ENCODE measurements at places on chromosomes 11 and 22.

DNA sequence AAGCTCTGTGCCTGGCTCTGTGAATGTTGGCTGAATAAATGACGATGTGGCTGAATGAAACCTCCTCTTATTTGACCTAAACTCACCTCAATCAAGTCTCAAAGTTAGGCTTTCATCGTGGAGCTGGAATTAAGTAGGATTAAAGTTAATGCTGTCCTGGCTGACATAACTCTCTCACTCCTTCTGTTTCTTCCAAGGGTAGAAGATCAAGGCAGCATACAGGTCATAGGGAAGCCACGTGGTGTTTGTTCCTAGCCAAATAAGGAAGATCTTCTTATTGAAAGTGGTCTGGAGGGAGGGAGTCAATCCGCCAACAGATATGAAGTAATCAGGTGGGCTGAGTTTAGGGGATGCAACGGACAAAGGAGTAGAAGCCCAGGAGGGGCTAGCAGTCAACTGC lies 59.5 kb downstream of the TRIM29 start:
- no peak for DNase-seq

DNA sequence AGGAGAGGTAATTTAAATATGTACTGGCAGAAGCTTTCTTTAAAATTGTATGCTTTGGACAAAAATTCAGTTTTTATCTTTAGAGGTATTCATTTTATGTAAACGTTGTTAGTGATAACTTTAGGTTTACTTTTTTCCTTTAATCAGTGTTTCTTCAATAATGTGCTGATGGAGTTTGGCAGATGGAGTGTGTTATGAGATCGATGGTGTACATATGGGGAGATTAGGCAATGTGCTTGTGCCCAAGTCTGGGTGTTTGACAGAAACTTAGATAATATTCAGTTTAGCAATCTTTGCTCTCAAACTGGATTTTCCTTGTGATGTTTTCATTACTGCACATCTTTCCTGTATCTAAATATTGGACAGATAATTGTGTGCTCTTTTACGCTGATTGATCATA lies 425.4 kb downstream of the JRKL start:
- DNase-seq, result no peak

- no peak for DNase-seq
Observed at GRCh38 chr11:73578592-73579185, 19.2 kb downstream of the FAM168A start.

DNA sequence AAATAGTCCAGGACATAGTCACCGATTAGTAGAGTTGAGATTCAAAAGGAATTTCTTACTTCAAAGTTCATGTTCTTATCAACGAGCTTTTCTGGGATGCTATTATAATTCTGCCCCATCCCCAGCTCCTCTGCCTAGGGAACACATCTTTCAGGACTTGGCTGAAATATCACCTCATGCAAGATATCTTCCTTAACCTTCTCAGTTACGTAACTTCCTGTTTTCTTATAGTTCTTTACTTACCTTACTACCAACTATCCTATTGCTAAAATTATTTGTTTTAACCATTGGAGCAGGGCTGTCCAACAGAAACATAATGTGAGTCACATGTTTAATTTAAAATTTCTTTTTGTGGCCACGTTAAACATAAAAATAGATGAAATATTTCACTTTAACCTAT lies 2.3 kb downstream of the NARS2 start:
- no peak for DNase-seq

DNA sequence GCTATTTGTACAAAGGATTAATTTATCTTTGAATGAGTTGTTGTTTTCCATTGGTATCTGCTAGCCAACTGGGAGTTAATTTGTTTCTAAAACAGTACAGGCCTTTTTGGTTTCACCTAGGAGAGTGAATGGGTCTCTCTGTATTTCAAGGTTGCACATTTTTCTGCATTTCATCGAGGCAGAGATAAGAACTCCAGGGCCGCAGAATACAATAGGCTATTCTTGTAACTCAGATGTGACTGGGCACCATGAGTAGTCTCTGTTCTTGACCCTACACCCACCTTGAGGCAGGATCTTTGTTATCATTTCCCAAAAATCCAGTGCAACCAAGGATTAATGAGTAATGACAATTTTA lies 51.7 kb upstream of the OR9Q1 start:
- no peak for DNase-seq

DNA sequence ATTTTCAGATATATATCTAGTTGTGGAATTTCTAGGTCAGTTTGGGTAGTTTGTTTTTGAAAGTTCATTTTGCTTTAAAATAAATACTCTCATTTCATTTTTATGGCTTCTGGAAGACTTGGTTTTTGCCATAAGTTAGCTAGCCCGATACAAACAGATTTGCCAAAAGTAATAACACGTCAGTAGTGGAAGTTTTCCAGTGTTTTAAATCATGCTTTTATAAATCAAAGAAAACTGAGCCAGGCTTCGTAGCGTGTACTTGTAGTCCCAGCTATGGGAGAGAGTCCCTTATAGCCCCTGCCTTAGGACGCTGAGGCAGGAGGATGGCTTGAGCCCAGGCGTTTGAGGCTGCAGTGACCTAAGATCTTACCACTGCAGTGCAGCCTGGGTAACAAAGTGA lies 21.7 kb upstream of the MICALL1 start:
- DNase-seq, result no peak

- DNase-seq, result no peak
Observed at GRCh38 chr11:105202422-105202821, 62.9 kb upstream of the CARD18 start.

DNA sequence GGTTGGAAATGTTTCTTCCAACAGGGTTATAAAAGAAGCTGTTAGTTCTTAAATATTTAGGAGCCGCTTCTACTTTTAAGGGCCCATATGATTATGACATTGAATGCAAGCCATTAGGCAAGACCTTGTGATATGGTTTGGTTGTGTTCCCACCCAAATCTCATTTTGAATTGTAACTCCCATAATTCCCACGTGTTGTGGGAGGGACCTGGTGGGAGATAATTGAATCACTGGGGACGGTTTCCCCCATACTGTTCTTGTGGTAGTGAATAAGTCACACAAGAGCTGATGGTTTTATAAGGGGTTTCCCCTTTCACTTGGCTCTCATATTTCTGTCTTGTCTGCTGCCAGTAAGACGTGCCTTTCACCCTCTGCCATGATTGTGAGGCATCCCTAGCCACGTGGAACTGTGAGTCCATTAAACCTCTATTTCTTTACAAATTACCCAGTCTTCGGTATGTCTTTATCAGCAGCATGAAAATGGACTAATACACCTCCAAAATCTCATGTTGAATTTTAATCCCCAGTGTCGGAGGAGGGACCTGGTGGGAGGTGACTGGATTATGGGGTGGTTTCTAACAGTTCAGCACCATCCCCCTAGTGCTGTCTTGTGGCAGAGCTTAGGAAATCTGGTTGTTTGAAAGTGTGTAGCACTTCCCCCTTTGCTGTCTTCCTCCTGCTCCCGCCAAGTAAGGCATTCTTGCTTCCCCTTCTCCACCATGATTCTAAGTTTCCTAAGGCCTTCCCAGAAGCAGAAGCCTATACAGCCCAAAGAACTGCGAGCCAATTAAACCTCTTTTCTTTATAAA lies 4.3 kb downstream of the CD59 start:
- no peak for DNase-seq

- no peak for DNase-seq
Observed at GRCh38 chr22:21054714-21055563, 9.2 kb downstream of the LRRC74B start.

GRCh38 chr11:122593473-122594420 lies 61.8 kb upstream of the UBASH3B start:
- DNase-seq, result no peak

DNA sequence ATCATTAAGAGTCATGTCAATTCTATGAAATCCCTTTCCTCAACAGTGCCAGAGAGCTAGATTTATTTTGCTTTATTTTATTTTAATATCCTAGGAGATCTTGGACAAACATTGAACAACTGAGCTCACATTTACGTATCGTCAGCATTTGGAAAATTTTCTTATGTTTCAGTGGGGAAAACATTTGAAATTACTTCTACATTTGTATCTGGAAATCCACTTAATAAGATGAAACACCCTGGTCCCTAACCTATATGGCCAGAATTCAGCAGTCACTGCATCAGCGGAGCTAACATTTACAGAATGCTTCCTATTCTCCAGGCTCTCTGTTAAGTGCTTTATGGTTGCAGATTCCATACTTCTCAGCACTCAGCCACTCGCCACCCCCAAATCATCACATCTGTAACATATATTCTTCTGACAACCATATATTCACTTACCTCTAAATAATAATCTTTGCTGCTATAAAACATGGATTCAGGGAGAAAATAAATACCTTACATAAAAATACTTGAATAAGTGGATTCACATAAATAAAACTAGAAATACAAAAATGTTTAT lies 773.9 kb downstream of the JRKL start:
- DNase-seq, result no peak

- DNase-seq, result no peak
Observed at GRCh38 chr11:7281079-7281478, 29.4 kb downstream of the SYT9 start.

- DNase-seq, result no peak
Observed at GRCh38 chr11:93741882-93742226, 382 bp downstream of the C11orf54 start.

GRCh38 chr11:108838102-108838791 lies 173.4 kb downstream of the DDX10 start:
- no peak for DNase-seq

DNA sequence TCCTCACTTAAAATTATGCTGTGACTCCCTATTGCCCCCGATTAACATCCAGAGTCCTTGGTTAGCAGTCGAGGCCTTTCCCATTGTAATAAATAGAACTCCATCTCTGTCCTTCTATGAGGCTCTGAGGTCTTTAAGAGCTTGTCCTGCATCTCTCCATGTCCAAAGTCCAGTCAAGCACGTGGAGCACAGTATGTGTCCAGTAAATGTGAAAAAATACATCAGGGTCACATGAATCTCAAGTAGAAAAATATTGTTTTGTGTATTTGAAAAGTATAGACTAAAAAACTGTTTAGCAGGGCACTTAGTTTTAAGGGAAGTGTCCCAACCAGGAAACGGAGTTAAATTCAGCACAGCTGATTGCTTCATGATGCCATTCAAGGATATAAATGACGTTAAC lies 298.8 kb upstream of the TENM4 start:
- no peak for DNase-seq

All from activated CD8-positive, alpha-beta memory T cell treated with anti-CD3 and anti-CD28 coated beads for 4 hours (primary cell).